ENCODE measurements at places on chromosomes 12 and 14. TPM values are rescaled to one million over a fixed set of nuclear protein-coding genes. Genes with fewer than 3 reads are reported as not detected.
A peak's percentile ranks its signal among the peaks of the same experiment; 100 is the strongest.

The RHEBL1 gene
- total RNA-seq: 2.3 TPM

GRCh38 chr12:15001733-15002382, 29.0 kb downstream of the PDE6H start:
- DNase-seq: no peak

DNA sequence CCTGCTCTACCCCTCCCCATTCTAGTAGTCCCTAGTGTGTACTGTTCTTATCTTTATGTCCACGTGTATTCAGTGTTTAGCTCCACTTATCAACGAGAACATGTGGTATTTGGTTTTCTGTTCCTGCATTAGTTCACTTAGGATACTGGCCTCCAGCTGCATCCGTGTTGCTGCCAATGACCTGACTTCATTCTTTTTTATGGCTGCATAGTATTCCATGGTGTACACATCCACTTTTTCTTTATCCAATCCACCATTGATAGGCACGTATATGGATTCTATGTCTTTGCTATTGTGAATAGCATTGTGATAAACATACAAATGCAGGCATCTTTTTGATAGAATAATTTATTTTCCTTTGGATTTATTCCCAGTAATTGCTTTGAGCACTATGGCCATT, 327.7 kb downstream of the DUSP6 start:
- DNase-seq: no peak

DNA sequence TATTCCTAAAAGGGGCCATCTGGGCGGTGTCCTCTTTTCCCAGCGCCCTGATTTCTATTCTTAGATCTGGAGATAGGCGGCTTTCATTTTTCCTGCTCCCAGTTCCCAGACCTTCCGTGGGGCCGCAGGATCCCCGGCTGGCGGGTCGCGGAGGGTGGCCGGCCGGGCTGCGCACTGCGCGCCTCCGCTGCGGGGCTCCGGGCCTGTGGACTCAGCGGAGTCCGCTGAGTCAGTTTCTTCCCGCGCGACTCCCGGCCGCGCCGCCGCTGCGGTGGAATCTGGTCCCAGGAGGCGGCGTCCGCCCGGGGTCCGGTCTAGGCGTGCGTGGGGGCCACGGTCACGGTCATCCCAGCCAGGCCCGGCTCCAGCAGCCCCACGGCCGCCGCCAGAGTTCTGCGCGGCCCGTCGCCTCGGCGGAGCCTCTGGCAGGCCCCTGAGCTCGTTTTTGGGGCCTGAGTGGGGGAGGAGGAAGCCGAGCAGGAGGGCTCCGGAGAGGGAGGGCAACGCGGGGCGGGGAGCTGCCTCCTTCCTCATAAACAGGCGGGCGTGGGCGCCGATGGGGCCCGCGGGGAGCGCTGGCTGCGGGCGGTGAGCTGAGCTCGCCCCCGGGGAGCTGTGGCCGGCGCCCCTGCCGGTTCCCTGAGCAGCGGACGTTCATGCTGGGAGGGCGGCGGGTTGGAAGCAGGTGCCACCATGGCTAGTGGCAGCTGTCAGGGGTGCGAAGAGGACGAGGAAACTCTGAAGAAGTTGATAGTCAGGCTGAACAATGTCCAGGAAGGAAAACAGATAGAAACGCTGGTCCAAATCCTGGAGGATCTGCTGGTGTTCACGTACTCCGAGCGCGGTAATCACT, at the start of gene LRRK2:
Gene LRRK2 (plus strand): TSS at position 559 of the 853 bp plus-strand sequence. CDS start 135 bp downstream, at position 694.
- peak; percentile 42 for DNase-seq

The DENR gene
- 42.7 TPM for total RNA-seq

The GDF3 gene
- 0.34 TPM for total RNA-seq

DNA sequence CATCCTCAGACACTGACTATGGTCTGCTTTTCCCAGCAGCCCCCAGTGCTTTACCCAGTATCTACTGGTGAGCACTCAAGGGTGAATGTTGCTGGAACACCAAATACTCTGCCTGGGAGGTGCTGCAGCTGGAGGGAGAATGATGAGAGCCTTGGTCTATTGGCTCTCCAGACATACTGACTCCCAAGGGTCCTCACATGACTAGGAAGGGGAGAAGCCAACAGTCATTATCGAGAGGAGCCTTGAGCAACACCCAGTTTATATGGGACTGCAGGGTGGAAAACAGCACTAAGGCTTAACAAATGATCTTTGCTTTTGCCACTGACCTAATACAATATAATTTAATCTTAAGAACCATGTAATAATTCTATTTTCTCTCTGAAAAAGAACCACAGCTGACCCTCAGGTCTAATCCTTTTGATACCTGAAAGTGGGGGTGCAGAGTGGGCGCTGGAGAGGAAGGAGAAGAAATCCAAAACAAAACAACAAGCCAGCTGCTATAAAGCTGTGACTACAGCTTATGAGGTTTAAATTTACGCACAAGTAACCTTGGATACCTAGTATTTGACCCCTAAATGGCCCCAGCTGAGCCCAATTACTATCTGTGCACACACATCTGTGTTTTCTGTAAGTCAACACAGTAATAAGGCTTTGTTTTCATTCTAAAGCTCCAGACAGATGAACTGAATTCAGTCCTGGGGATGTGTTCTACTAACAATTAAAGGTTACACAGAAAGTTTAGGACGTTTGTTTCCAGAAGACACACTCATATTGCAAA, 107.8 kb upstream of the GRIP1 start:
- DNase-seq: no peak
